ENCODE measurements at places on chromosomes 1 and 21. TPM values are rescaled to one million over a fixed set of nuclear protein-coding genes. Genes with fewer than 3 reads are reported as not detected.
A peak's percentile ranks its signal among the peaks of the same experiment; 100 is the strongest.

NKAIN1 gene
- total RNA-seq = not detected

- DNase-seq = no peak
These were observed 36.0 kb downstream of the SIPA1L2 start for GRCh38 chr1:232593717-232594502.

- no peak for DNase-seq
These were observed 131.9 kb upstream of the ARHGEF16 start for GRCh38 chr1:3322450-3323020.

- peak; percentile 13 for DNase-seq
These were observed 866 bp upstream of the WNT2B start for GRCh38 chr1:112507921-112508277.

WNT3A gene
- not detected for total RNA-seq

CFAP141 gene
- not detected for total RNA-seq

LCE1C gene
- total RNA-seq = not detected

MEX3A gene
- 0.35 TPM for total RNA-seq

GRCh38 chr1:78676993-78677392 lies 27.4 kb downstream of the IFI44 start:
- no peak for DNase-seq

- DNase-seq = peak; percentile 66
These were observed 47.4 kb upstream of the PRDX6 start for GRCh38 chr1:173429471-173430402.

DNA sequence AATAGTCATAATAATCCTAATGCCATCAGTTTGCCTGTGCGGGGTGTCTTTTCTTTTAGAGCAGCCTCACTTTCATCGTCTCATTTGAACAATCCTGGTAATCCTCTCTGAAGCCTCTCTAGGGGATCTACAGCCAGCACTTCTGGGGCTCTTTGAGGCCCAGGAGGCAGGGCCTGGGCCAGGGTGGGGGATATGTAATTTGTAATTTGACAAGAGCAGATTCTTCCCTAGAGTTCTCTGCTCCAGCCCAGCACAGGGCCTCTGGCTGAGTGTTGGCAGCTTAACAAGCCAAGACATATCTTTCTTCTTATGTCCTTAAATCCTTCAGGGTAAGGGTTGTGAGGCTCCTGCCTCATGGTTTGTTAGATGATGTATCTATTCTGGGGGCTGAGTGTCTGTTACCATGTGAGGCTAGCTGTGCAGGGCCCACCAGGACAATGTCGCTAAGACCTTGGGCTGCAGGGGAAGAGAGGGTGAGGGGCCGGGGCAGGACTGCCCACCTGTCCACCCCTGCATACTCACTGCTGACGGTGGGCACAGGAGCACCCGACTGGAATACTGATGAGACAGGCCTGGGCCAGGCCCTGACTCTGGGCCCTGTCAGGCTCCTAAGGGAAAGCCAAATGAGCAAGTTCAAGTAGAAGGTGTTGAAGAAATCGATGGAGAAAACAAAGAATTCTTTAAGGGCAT lies 45.3 kb upstream of the PARP1 start:
- DNase-seq = no peak

GRCh38 chr1:6955357-6956094 lies 170.3 kb downstream of the CAMTA1 start:
- no peak for DNase-seq

GRCh38 chr1:6577831-6578525 lies 1.8 kb upstream of the ZBTB48 start:
- no peak for DNase-seq

GRCh38 chr1:190511554-190511953 lies 33.9 kb upstream of the BRINP3 start:
- DNase-seq = no peak

DNA sequence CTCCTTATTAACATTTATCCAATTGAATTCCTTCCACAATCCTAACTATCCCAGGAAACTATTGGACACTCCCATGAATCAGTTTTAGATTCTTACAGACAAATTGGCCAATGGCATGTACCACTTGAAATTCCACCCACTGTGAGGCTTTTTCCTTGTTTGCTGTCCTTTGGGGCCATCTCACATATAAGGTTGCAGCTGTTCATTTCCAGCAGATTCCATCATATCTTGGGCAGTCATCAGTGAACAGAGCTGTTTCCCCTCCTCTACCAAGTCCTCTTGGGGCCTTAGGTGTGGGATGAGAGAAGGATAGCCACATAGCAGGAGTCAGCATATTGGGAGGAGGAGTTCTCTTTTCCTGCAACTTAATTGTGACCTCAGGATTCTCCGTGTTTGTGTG lies 109.1 kb downstream of the HHAT start:
- DNase-seq = no peak

GPR161 gene
- 0.14 TPM for total RNA-seq

GRCh38 chr1:200181861-200182260 lies 154.4 kb downstream of the NR5A2 start:
- no peak for DNase-seq

CGN gene
- total RNA-seq = 1.3 TPM

CCDC27 gene
- total RNA-seq = not detected

DNA sequence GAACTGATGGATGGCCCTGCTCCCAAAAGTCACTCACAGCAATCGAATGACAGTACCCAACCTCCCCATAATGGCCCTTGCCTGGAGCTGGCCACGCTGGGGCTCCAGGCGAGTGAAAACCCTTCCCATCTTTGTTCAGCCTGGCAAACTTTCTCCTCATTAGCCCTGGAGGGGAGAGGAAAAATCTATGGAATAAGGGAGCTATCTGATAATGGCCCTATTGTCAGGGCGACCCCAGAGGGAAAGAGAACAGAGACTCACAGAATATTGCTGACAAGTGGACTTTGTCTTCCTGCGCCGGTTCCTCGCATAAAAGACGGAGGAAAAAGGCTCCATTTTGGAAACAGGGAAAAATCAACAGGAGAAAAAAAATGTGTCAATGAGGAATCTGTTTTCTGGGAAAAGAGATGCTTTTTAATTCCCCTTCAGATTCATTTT lies 13.0 kb upstream of the ARHGEF16 start:
- no peak for DNase-seq

DNA sequence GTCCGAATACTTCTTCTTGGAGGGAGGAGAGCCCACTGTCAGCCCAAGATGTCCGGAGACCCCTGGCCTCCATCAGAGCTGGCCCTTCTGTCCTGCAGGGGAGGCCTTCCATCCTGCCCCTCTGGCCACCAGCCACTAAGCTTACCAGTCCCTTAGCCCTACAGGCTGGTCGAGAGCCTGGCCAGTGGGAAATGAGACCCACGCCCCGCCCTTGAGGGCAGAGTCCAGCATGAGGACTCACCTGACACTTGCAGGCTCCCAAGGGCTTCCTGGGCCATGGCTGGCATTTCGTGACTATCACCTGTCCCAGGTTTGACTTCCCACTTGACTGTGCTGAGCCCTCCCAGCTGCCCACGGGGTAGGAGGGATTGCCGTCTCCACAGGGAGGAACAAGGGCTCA lies 361.8 kb upstream of the VAMP3 start:
- no peak for DNase-seq

GRCh38 chr1:35171579-35171978 lies 21.4 kb downstream of the SFPQ start:
- DNase-seq = no peak

GRCh38 chr1:154558720-154559465 lies 431 bp upstream of the UBE2Q1 start:
- DNase-seq = peak; percentile 100

DNA sequence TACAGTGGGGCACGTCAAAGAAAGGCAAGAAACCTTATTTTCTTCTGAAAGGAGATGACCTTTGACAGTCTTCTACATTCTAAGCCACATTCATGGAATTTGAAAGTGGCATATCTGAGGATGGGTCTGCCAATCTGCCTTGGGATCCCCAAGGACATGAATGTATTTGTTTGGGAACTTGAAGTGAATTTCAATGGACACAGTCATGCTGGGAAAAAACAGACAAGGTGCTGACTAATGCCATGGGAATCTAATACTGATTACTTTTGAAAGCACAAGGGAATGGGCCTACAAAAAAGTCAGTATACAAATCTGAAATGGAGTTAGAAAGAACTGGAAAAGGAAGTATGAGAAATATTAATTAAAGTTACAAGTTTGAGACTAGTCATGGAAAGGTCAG lies 128.8 kb downstream of the KCNJ6 start:
- no peak for DNase-seq

DNA sequence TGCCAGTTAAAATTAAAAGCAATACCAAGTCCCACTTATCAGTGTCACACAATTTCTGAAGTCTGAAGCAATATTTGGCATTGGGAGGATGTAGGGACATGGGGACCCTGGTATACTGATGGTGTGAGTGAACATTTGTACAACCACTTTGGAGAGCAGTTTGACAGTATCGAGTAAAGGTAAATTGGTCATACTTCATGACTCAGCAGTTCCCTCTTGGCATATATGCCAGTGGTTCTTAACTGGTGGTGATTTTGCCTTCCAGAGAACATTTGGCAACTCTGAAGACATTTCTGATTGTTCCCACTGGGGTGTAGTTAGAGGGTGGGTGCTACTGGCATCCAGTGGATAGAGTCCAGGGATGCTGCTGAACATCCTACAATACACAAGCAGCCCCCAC lies 19.7 kb downstream of the FMOD start:
- no peak for DNase-seq

SLC44A3 gene
- not detected for total RNA-seq

HRNR gene
- not detected for total RNA-seq

DNA sequence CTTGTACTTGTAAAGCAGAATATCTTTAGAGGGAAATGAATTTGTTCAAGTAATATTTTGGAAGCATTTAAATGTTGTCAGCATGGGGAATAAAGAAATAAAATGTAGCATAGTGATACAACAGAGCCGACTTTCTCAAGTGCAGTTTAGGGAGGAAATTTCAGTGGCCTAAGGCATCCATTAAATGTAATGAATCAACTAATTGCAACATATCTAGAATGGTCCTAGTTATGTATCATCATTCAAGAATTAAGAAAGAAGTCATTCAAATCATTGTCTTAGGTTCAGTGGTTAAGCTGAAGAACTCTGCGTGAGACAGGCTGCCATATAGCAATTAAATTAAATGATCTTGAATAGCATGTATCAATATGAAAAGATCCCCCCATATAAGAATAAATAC lies 360.7 kb downstream of the TBX15 start:
- DNase-seq = no peak

DNA sequence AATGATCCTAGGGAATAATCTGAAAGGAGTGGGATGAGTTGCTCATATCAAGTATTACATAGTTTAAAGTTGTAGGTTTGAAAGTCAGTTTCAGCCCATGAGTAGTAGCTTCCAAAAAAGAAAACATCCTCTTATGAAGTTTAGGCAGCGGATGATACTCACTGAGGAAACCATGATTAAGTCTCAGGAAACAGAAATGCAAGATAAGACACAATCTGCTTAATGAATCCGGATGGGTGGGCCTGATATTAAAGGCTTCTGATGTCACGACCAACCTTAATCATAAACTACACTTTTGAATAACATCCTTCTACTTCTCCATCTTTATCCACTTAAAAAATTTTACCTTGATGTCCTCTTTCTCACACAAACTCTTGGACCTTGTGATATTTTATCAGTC lies 61.8 kb downstream of the S1PR1 start:
- no peak for DNase-seq

LCE3D gene
- not detected for total RNA-seq

All from activated naive CD8-positive, alpha-beta T cell treated with anti-CD3 and anti-CD28 coated beads for 36 hours (primary cell).